Regular cardiac myocyte (primary cell): ENCODE measurements at places on chromosomes 5 and 9. TPM values are rescaled to one million over a fixed set of nuclear protein-coding genes. Genes with fewer than 3 reads are reported as not detected.

MARVELD2 gene
- 0.38 and 0.56 TPM in 2 replicates for total RNA-seq

IL31RA gene
- under 0.01 and 0.19 TPM in 2 replicates for total RNA-seq

DNAH5 gene
- 0.38 and 1.4 TPM in 2 replicates for total RNA-seq

PKD2L2 gene
- 0.38 TPM in 1 of 2 replicates, not detected in the other for total RNA-seq
